Urinary bladder (tissue), 4 donors: ENCODE measurements at places on chromosomes 3 and 15. TPM values are rescaled to one million over a fixed set of nuclear protein-coding genes. Genes with fewer than 3 reads are reported as not detected.

DNA sequence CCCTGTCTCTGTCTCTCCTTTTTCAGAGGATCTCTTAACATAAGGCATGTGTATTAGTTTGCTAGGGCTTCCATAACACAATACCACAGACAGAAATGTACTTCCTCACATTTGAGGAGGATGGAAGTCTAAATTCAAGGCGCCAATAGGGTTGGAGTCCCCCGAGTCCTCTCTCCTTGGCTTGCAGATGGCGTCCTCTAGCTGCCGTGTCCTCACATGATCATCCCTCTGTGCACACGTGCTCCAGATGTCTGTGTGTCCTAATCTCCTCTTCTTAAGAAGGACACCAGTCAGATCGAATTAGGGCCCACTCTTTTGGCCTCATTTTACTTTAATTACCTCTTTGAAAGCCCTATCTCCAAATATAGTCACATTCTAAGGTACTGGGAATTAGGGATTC, 23.0 kb upstream of the BFSP2 start:
- no peak for DNase-seq

DNA sequence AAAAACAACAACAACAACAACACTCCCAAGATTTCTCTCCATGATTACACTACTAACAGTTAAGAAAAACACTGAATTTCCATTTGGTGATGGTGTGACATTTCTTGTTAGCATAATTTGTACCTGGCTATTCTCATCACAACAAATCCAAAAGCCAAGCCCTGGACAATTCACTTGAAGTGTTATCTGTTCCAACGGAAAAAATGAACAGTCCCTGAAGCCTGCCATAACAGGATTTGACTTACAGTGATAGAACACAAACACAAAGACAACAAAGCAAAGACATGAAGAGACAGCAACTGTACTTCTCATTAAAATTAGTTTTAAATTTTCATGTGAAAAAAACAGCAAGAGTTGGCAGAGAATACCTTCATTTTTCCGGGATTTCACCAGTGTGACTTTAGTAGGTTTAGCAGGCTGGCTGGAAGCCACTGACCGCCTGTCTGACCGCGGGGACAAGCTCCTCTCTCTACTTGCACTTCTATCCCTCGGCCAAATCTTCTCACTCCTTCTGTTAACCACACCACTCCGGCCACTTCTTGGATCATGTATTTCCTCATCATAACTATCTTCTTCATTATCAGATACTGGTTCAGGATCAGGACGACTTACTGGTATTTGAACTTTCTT, 56.3 kb downstream of the TJP1 start:
- no peak for DNase-seq

GRCh38 chr3:179347345-179348194, at the start of gene MFN1:
TSS of gene MFN1 (plus strand) at chr3:179347709. CDS start at chr3:179348852, 1,143 bp downstream.
- DNase-seq, result peak; percentile 91

- no peak for DNase-seq
Measured at GRCh38 chr15:69568173-69569009, 115.8 kb downstream of the RPLP1 start.

DNA sequence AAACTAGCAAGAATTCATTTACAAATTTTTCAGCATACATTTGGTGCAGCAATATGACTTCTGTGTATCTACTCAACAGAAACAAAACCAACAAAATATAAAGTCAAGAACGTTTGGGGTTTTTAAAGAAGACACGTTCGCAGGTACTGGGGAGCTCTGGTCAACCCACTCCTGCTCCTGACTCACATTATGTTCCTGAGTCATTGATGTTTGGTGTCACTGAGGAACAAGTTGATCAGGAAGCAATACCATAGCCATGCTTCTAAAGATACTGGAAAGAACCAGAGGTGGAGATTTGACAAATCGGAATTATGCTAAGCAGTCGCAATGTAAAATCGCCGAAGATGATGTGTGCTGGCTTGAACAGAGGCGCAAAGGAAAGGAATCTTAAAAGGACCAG, 22.0 kb downstream of the SLC4A7 start:
- no peak for DNase-seq

DNA sequence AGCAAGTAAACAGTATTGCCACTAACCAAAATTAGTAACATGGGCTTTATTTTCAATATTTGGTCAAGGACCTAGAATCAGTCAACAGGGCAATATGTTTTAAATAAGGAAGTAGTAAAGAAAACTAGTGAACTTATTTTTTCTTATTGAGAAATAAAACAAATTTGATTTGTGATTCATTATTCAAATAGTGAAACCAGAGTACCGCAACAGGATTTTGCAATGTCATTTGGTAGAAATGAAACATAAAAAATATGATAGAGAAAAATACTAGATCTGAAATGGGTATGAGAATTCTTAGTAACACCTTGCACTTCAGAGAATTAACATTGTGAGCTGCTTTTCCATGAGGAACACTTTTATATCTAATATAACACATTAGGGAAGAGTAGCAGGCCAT, 291.8 kb upstream of the GBE1 start:
- no peak for DNase-seq

DNA sequence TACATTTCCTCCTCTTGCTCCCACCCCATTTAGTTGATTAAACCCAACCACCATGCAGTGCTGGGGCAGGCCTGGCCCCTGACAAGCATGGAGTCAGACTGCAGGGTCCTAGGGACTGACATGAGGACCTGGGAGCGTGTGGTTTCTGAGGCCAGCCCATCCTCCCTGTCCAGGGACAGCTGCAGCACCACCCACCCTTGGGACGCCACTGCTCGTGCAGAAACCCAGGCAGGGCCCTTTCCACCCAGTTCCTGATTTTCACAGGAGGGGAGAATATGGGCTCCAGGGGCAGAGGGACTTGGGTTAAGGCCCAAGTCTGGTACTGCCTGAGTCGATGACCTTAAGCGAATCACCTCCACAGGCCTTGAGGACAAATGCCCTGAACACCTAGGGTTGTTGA, 23.7 kb downstream of the PLXND1 start:
- DNase-seq, result no peak

GRCh38 chr15:94586099-94586498, 354.7 kb downstream of the MCTP2 start:
- no peak for DNase-seq

DNA sequence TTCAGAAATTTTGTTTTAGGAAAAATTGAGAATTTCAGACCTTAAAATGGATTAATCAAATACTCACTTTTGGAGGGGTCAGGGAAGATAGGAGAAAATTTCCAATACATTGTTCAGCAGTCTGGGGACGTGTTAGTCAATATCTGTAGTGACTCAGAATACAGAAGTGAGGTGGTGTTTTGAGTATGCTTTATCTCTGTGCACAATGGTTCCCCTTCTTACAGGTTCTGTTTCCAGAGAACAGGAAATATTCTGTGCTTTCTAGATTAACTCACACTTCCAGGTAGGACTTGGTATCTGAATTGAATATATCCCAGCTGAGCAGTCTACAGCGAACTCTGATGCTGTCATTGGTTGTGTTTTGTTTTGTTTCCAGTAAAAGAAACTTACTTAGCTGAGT, 30.7 kb upstream of the CCDC54 start:
- no peak for DNase-seq

DNA sequence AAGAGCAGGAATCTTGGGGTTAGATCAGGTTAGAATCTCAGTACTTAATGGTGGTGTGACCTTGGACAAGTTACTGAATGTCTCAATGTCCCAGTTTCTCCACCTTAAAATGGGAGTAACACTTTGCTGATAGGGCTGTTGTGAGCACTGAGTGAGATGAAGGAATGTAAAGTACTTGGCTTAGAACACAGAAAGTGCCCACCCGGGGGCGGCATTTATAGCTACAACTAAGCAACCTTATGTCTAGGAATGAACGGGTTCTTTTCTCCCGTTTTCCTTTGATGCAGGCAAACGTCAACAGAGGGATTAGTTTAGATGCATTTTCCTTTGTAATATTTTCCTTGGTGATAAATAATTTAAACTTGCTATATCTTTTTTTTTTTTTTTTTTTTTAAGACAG, 176.6 kb downstream of the USP13 start:
- no peak for DNase-seq

GRCh38 chr3:59867185-59868002, 817.6 kb upstream of the CFAP20DC start:
- no peak for DNase-seq

- DNase-seq, result no peak
Measured at GRCh38 chr3:38111696-38112377, 25.1 kb downstream of the ACAA1 start.

DNA sequence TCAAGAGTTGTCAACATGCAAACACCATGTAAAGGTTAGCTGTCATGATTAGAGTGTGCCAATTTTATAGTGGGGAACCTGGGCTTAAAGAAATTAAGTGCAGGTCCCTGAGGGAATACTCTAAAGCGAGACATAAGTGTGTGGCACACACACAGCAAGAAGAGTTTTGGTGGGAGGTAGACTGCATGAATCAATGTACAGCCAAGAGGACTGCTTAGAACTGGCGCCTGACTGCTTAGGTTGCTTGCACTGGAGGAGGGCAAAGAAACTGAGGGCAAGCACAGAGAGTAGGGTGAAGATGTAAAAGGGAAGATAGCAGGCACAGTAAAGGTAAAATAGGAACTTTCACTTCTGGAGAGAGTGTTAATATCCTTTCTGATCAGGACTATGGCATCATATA, 184.9 kb downstream of the SOX2 start:
- no peak for DNase-seq

DNA sequence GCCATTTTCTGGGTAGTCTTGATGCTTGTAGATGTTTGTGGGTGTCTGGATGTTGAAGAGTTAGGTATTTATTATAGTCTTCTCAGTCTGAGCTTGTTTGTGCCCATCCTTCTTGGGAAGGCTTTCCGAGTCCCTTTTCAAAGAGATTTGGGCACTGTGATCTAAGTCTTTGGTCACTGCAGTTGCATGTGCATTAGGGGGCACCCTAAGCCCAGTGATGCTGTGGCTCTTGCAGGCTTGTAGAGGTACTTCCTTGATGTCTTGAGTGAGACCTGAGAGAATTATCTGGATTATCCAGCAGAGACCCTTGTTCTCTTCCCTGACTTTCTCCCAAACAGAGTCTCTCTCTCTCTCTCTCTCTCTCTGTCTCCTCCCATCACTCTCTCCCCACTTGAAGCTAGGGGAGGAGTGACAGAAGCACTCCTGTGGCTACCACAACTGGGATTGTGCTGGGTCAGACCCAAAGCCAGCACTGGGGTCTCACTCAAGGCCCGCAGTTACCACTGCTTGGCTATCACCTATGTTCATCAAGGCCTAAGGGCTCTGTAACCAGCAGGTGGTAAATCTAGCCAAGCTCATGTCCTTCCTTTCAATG, 68.5 kb downstream of the TMCO5A start:
- no peak for DNase-seq

DNA sequence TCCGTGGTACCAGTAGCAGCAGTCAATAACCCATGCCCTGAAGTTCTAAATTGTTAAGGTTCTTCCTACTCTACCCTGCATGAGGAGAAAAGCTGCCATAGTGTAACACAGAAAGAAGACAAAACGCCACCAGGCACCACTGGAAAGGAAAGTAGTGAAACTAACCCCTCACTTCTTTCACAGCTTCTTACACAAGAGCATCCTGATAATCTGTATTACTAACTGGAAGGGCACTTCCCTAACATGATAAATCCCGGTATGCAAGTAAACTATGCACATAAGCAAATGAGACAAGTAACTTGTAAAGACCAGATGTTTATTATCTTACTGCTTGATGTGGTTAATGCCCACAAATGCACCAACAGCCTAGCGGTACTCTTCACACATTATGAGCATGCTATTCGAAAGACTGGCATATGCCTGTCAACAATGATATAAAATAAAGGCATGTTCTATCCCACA, 141.3 kb downstream of the ADAM10 start:
- no peak for DNase-seq

GRCh38 chr3:56874269-56874668, 72.5 kb upstream of the ARHGEF3 start:
- DNase-seq, result no peak

DNA sequence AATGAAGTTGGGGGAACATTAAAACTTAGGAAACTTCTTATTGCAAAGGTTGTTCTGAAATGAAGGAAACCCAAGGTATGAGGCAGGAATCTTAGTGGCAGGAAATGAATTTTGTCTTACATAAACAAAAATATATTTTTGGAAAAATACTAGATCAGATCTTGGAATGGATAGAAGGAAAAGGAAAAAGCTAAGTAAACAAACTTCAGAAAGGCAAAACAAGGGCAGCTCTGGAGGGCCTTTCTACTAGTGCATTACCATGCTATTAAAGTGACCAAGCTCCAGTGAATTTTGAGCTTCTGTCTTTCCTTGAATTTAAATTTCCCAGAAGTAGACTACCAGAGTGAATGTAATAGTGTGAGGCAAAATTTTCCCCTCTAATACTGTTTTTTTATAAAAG, 13.6 kb downstream of the ARL6 start:
- no peak for DNase-seq

The SPTSSB gene
- total RNA-seq, result 74.9 TPM

The PARP15 gene
- total RNA-seq, result 1.3 TPM

The U2SURP gene
- 204 TPM for total RNA-seq

The ZNF80 gene
- total RNA-seq, result not detected

The SLC12A1 gene
- not detected for total RNA-seq

The KBTBD13 gene
- 0.32 TPM for total RNA-seq

The TNNC1 gene
- total RNA-seq, result 68.4 TPM

The CA12 gene
- 5.8 TPM for total RNA-seq

The OCA2 gene
- total RNA-seq, result 3.0 TPM

The SI gene
- not detected for total RNA-seq

The DNAJB8 gene
- not detected for total RNA-seq
